ENCODE measurements at places on chromosomes 6 and 20. TPM values are rescaled to one million over a fixed set of nuclear protein-coding genes. Genes with fewer than 3 reads are reported as not detected.

DNA sequence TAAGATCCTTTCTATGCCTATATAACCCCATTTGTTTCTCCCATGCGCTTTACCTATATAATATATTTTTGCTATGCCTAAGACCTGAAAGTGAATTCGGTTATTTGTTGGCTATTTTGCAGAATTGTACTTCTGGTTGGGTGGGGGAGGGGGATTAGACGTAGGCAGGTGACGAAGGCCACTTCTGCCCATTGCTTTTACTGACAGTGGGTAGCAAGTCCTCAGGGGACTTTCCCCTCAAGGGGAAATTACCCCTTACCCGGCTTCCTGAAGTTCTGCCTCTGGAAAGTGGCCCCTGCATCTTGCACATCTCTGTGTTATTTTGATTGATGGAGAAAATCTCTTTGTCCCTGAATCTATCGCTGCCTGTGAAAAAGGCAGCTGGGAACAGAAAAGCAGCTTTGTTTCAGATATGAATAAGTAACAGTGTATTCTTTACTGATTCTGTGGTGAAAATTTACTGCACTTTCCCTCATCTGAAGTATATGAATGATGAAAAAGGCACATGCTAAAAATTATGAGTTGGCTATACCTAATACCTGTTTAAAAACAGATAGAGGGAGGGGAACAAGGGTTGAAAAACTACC, 133.9 kb downstream of the UTRN start:
- no peaks in the 10 kb centered on the region for H3K27me3 ChIP-seq
- no peak overlapping the region for H3K4me3 ChIP-seq
- DNase-seq = no peak

DNA sequence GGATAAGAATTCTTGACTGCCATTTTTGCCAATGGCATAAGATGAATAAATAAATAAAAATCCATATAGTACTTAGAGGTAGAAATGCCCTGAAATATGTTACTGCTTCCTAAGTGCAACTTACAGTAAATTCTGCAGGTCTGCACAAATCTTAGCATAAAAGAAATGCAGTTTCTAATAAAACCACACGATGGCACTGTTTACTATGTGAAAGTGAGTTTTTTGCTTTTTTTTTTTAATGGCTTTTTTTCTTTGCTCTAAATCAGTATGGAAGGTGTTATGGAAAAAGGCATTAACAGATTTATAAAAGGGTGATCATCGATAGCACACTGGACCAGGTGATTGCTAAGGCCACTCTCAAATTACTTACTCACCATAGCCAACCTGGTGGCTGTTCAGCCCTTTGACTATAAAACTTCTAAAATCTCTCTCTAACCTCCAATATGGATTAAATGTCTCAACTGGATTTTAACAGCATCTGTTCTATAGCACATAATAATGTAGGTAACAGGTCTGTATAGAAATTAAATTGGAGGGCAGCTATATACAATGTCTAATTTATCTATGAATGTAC, 45.8 kb downstream of the AHI1 start:
- no peaks in the 10 kb centered on the region for H3K27me3 ChIP-seq
- no peaks in the 10 kb centered on the region for H3K36me3 ChIP-seq
- no peak for DNase-seq
- H3K4me1 ChIP-seq = no peaks in the 10 kb centered on the region
- H3K27ac ChIP-seq = no peak overlapping the region

- H3K27me3 ChIP-seq = no peaks in the 10 kb centered on the region
- DNase-seq = no peak
- H3K4me1 ChIP-seq = peaks cover 13% of the 10 kb centered on the region
- no peak overlapping the region for H3K4me3 ChIP-seq
Measured at GRCh38 chr20:24422091-24422760, 47.2 kb upstream of the SYNDIG1 start.

DNA sequence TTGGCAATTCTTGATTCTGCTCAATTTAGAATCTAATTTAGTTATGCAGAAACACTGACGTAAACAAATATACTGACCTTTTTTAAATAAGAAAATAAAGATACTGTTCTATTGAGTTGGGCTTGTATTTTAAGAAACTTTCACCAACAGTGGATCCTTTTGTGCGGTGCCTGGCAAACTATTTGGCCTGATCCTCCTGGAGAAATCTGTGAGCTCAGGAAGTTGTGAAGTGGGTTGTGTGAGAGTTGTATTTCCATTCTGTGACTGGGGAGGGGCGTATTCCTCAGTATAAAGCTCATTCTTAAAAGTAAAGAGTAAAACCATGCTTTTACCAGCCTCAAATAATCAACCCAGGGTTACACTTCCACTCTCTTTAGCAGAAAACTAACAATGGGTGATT, 85.6 kb downstream of the SEL1L2 start:
- no peak for DNase-seq
- H3K27me3 ChIP-seq = no peaks in the 10 kb centered on the region
- no peak overlapping the region for H3K4me3 ChIP-seq
- no peaks in the 10 kb centered on the region for H3K4me1 ChIP-seq

GRCh38 chr20:46545077-46545826, 5.2 kb downstream of the OCSTAMP start:
- H3K27ac ChIP-seq = no peak overlapping the region
- no peaks in the 10 kb centered on the region for H3K4me1 ChIP-seq
- peaks cover 2% of the 10 kb centered on the region for H3K27me3 ChIP-seq
- DNase-seq = no peak

GRCh38 chr6:1335367-1336037, 23.6 kb downstream of the FOXQ1 start:
- H3K27me3 ChIP-seq = peaks cover 3% of the 10 kb centered on the region
- peaks cover 5% of the 10 kb centered on the region for H3K36me3 ChIP-seq
- no peak overlapping the region for H3K4me3 ChIP-seq

DNA sequence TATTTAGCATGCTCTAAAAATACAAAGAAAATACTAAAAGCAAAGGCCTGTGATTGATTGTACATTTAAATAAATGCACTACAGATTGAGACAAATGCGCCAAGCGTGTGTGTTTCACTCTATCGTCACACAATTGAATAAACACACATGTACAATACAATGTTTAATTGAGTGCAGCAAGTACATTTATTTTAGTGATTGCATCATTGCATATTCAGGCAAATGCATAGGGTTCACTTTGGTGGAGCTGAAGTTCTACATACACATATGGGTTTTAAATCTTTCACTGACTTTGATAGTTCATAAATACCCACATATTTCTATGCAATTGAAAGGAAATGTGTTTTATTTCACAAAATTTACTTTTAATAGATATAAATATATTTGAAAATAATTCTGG, 750.6 kb upstream of the MMS22L start:
- peaks cover 35% of the 10 kb centered on the region for H3K4me1 ChIP-seq
- H3K27ac ChIP-seq = no peak overlapping the region
- H3K36me3 ChIP-seq = no peaks in the 10 kb centered on the region
- no peak overlapping the region for H3K4me3 ChIP-seq

GRCh38 chr6:52416629-52417151, 3.5 kb upstream of the EFHC1 start:
- H3K27ac ChIP-seq = peak overlapping the region; percentile 14
- no peak overlapping the region for H3K4me3 ChIP-seq
- DNase-seq = no peak
- no peaks in the 10 kb centered on the region for H3K36me3 ChIP-seq
- peaks cover 9% of the 10 kb centered on the region for H3K4me1 ChIP-seq
- peaks cover 2% of the 10 kb centered on the region for H3K27me3 ChIP-seq

- no peaks in the 10 kb centered on the region for H3K4me1 ChIP-seq
- DNase-seq = no peak
- no peak overlapping the region for H3K4me3 ChIP-seq
- no peaks in the 10 kb centered on the region for H3K36me3 ChIP-seq
Measured at GRCh38 chr6:156174031-156174890, 602.9 kb upstream of the ARID1B start.

- DNase-seq = no peak
- H3K4me3 ChIP-seq = no peak overlapping the region
- H3K27ac ChIP-seq = no peak overlapping the region
- peaks cover 4% of the 10 kb centered on the region for H3K36me3 ChIP-seq
- H3K4me1 ChIP-seq = peaks cover 6% of the 10 kb centered on the region
- H3K27me3 ChIP-seq = peaks cover 2% of the 10 kb centered on the region
Measured at GRCh38 chr6:40280231-40280630, 306.9 kb downstream of the LRFN2 start.

DNA sequence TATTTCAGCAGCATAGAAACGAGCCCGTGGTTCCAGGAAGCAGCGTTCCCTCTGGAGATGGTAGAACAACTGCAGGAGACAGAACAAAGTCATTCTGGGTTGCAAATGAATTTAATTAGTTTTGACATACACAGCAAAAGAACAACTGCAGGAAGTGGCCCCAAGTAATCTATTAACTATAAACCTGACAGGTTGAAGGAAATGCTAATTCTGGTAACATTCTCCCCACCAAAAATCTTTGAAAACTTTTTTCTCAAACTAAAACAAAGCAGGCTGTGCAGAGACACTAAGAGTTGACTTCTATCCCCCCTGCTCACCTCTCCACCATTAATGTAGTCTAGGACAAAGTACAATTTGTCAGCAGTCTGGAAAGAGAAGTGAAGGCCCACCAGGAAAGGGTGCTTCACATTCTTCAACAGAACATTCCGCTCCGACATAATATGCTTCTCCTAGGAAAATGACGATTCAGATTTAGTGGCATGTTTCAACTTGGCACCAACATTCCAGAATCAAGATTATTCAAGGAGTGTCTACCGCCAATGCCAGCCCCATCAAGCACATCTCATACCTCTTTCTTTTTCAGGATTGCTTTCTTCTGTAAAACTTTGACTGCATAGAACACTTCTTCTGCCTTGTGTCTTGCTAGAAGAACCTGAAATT, 120.4 kb upstream of the SLC2A12 start:
- no peak overlapping the region for H3K27ac ChIP-seq
- peaks cover 10% of the 10 kb centered on the region for H3K27me3 ChIP-seq
- no peaks in the 10 kb centered on the region for H3K36me3 ChIP-seq
- no peak overlapping the region for H3K4me3 ChIP-seq
- DNase-seq = no peak

DNA sequence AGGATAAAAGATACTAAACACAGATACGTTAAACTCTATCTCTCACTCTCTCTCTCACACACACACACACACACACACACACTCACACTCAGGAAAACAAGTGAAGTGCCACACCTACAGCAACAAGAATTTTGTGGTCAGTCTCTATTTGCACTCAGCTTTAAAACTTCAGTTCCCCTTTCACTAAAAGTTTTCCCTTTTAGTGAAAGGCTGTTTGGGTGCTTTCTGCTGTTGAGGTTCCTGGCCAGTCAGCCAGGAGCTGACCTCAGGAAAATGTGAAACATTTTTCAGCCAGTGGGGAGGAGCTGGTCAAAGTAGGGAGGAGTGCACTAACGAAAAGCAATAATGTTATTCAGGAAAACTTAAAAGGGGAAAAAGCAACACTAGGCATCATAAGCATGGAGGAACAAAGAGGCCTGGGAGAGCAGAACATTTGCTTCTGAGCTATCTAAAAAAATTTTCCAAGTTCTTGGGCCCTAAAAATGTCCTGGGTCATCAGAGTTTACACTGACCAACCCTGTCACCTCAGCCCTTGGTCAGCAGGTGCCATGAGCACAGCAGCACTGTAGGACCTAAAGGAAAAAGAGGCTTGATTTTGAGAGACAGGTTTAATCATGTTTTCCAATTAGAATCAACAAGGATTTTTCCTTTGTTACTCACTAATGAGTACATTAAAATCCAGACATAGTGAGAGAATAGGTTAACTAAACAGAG, 30.7 kb upstream of the NT5E start:
- no peaks in the 10 kb centered on the region for H3K27me3 ChIP-seq
- no peaks in the 10 kb centered on the region for H3K4me1 ChIP-seq
- no peaks in the 10 kb centered on the region for H3K36me3 ChIP-seq
- no peak overlapping the region for H3K4me3 ChIP-seq
- DNase-seq = no peak

GRCh38 chr6:51660767-51661166, 426.6 kb downstream of the PKHD1 start:
- no peaks in the 10 kb centered on the region for H3K36me3 ChIP-seq
- no peak overlapping the region for H3K27ac ChIP-seq
- no peaks in the 10 kb centered on the region for H3K4me1 ChIP-seq
- H3K4me3 ChIP-seq = no peak overlapping the region
- H3K27me3 ChIP-seq = no peaks in the 10 kb centered on the region

DNA sequence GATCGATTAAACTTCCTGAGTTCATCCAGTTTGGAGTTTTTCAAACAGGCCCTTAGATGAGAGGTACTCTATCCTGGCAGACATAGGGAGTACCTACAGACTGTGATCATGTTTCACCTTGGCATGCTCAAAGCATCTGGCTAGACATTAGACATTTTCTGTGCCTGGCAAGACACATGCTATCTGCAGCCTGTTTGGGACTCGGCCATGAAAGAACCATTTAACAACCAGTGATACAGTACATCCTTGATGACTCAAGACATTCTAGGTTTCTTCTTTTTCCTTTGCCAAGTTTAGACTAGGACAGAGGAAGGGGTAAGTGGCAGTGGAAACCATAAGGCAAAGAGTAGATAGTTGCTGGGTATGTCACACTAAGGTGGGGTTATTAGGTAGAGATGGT, 15.4 kb upstream of the PAQR8 start:
- no peak for DNase-seq
- no peaks in the 10 kb centered on the region for H3K27me3 ChIP-seq
- H3K27ac ChIP-seq = no peak overlapping the region
- no peaks in the 10 kb centered on the region for H3K4me1 ChIP-seq

DNA sequence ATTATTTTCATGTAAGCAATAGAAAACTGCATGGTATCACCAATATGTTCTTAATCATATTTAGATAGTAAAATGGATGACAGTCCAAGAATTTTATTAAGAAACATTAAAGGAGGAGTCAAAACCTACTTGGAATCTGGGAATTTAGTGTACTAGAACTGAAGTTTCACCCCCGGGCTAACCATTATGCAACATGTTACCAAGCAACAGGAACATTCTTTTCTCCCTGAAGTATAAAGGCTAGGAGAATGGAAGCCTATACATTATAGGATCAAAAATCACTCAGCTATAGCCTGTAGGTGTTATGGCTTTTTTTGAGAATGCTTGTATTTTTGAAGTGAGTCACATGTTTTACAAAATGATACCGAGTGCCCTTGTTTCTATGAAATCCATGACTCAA, 538.3 kb downstream of the GRIK2 start:
- H3K27ac ChIP-seq = no peak overlapping the region
- no peak overlapping the region for H3K4me3 ChIP-seq
- H3K27me3 ChIP-seq = no peaks in the 10 kb centered on the region
- no peak for DNase-seq
- no peaks in the 10 kb centered on the region for H3K4me1 ChIP-seq
- no peaks in the 10 kb centered on the region for H3K36me3 ChIP-seq

The FERMT1 gene
- total RNA-seq = 0.29 TPM

The TCF21 gene
- not detected for total RNA-seq

The CD40 gene
- total RNA-seq = 1.2 TPM

The SNX9 gene
- total RNA-seq = 45.7 TPM

The TFAP2D gene
- not detected for total RNA-seq

The HRH3 gene
- total RNA-seq = 13.7 TPM

The HNF4A gene
- total RNA-seq = not detected

The GABRR1 gene
- not detected for total RNA-seq

The MTG2 gene
- 27.1 TPM for total RNA-seq

The CCN2 gene
- total RNA-seq = 1.2 TPM

The RPN2 gene
- 156 TPM for total RNA-seq

The ZNF311 gene
- 5.1 TPM for total RNA-seq

The C6orf58 gene
- total RNA-seq = not detected

The LPA gene
- 1.9 TPM for total RNA-seq
